Upper lobe of left lung (tissue), 6 donors: ENCODE measurements at places on chromosomes 2 and 18. TPM values are rescaled to one million over a fixed set of nuclear protein-coding genes. Genes with fewer than 3 reads are reported as not detected.

CREB1 gene
- 75.5 TPM for total RNA-seq

DNA sequence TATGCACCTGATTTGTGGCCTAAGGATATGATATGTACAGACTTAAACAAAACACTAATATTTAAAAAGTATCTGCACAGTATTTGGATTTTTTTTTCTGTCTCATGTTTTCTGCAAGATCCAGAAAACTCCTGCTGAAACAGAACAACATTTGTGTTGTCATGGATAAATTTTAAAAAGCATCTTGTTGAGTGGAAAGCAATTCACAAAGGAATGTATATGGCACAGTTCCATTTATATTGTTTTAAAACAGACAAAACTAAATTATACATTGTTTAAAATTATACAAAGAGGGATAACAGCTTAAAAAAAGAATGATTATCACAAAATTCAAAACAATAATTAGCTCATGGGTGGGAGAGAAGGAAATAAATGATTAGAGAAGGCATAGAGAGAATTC lies 193.5 kb downstream of the PPP1R1C start:
- no peak overlapping the region for H3K27ac ChIP-seq
- DNase-seq, result no peak
- H3K27me3 ChIP-seq, result no peaks in the 10 kb centered on the region
- H3K4me1 ChIP-seq, result no peaks in the 10 kb centered on the region
- H3K36me3 ChIP-seq, result no peaks in the 10 kb centered on the region

DNA sequence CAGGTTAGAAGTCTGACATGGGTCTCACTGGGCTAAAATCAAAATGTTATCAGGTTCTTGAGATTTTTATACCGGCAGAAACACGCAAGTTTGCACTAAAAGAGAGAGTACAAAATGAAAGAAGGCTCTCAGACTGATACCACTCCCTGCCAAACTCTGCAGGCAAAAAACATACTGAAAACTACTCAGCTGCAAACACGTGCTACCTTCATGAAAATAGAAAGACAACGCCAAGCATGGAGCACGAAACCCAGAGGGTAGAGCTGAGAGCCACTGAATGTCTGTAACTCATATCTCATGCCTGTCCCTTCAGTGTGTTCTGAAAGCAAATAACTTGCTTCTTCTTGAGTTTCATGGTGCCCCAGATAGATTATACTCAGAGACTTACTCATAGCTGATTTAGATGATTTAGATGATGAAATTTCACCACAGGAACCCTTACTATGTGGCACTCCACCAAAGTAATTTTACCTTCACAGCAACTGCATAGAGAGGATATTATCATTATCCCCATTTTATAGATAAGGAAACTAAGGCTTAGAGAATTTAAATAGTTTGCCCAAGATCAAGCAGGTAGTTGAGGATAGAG lies 313.0 kb upstream of the SLC39A10 start:
- no peak overlapping the region for H3K27ac ChIP-seq
- H3K27me3 ChIP-seq, result no peaks in the 10 kb centered on the region
- no peak for DNase-seq
- H3K4me3 ChIP-seq, result no peak overlapping the region
- H3K36me3 ChIP-seq, result no peaks in the 10 kb centered on the region

DNA sequence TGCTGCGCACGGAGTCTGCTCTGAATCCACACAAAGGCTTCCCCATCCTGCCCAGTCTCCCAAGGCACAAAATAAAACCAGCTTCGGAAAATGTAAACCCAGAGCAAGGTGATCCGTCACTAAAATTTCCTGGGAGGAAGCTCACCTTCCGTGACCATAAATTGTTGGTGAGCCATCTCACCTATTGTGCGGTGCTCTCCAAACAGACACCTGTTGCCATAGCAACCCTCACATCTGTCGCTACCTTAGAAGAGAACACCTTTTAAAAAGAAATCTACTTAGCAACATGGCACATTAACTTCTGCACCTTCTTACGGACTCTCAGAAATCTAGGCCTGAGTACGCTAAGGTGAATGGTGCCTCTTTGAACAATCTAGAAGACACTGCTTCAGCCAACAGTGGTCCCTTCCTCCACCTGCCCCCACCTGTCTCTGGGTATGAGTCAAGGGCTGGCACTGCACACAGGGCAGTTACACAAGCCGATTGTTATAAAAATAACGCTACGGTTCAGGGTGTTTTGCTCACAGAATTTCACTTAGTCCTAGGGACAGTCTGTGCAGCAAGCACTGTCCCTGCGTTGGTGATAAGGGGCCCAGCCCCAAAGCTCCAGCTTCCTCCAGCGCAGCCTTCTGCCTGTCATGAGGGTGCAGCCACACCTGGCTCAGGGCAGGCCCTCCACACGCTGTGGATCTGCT lies 114.9 kb upstream of the ID2 start:
- H3K36me3 ChIP-seq, result no peaks in the 10 kb centered on the region
- H3K4me3 ChIP-seq, result no peak overlapping the region
- no peaks in the 10 kb centered on the region for H3K27me3 ChIP-seq

GRCh38 chr2:223542501-223542900 lies 59.7 kb downstream of the SCG2 start:
- no peak overlapping the region for H3K4me3 ChIP-seq
- H3K4me1 ChIP-seq, result no peaks in the 10 kb centered on the region
- no peaks in the 10 kb centered on the region for H3K27me3 ChIP-seq
- H3K27ac ChIP-seq, result no peak overlapping the region
- no peaks in the 10 kb centered on the region for H3K36me3 ChIP-seq

DNA sequence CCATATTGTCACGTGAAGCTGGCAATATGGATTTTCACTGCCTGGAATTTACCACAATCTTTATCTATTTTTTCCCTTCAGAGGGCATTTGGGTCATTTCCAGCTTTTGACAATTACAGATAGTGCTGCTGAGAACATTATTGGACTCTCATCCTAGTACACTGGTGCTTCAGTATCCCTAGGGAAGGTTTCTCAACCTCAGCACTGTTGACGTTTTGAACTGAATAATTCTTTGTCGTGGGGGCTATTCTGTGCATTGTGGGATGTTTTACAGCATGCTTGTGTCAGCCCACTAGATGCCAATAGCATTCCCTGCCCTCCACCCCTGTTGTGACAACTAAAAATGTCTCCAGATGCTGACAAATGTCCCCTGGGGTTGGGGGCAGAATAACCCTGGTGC lies 185.7 kb downstream of the TPGS2 start:
- H3K36me3 ChIP-seq, result no peaks in the 10 kb centered on the region
- no peaks in the 10 kb centered on the region for H3K4me1 ChIP-seq
- H3K27ac ChIP-seq, result no peak overlapping the region
- H3K4me3 ChIP-seq, result no peak overlapping the region
- no peak for DNase-seq
- no peaks in the 10 kb centered on the region for H3K27me3 ChIP-seq

DNA sequence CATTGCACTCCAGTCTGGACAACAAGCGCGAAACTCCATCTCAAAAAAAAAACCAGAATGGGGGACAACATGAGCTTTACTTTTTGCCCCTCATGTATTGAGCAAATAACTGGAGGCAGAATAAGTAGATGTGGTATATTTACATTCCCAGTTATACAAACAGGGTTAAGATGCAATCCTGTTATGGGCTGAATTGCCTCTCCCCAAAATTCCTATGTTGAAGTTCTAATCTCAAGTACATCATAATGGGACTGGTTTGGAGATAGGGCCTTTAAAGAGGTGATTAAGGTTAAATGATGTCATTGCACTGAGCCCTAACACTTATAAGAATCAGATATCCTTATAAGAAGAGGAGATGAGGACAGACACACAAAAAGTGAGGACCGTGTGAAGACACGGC lies 319.8 kb upstream of the KLHL29 start:
- no peak overlapping the region for H3K4me3 ChIP-seq
- no peaks in the 10 kb centered on the region for H3K4me1 ChIP-seq
- H3K36me3 ChIP-seq, result no peaks in the 10 kb centered on the region
- H3K27ac ChIP-seq, result no peak overlapping the region

- no peaks in the 10 kb centered on the region for H3K4me1 ChIP-seq
- H3K4me3 ChIP-seq, result no peak overlapping the region
- H3K27ac ChIP-seq, result no peak overlapping the region
- no peaks in the 10 kb centered on the region for H3K36me3 ChIP-seq
Observed at GRCh38 chr2:132484144-132484543, 67.5 kb downstream of the GPR39 start.
